ENCODE measurements at places on chromosomes 3 and 15.

- DNase-seq, result peak; percentile 82
Measured at GRCh38 chr15:35540885-35541284, 5.1 kb downstream of the DPH6 start.

DNA sequence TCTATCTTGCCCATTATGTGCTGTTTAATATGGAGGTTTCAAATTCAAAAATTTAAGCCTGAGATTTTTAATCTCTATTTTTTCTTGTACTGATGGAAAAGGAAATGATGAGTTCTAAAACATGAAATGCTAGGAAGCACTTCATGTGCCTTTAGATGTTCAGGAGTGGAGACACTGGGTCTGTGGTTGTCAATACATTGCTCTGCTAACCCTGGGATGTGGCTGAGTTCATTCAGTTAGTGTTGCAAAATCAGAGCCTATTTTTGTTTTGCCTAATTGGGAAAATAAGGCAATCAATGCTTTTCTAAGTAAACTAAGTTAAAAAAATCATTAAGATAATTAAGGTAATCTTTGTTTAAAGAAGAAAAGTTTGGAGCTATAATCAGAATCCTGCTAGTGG lies 83.1 kb downstream of the DIPK2A start:
- DNase-seq, result no peak

GRCh38 chr15:39202641-39203040 lies 378.2 kb upstream of the THBS1 start:
- DNase-seq, result peak; percentile 63

- DNase-seq, result no peak
Measured at GRCh38 chr3:61748288-61748687, 186.9 kb downstream of the PTPRG start.

GRCh38 chr15:20348900-20349773 lies 192.5 kb downstream of the GOLGA6L6 start:
- DNase-seq, result no peak

- DNase-seq, result no peak
Measured at GRCh38 chr3:45425237-45425933, 37.0 kb downstream of the LARS2 start.

DNA sequence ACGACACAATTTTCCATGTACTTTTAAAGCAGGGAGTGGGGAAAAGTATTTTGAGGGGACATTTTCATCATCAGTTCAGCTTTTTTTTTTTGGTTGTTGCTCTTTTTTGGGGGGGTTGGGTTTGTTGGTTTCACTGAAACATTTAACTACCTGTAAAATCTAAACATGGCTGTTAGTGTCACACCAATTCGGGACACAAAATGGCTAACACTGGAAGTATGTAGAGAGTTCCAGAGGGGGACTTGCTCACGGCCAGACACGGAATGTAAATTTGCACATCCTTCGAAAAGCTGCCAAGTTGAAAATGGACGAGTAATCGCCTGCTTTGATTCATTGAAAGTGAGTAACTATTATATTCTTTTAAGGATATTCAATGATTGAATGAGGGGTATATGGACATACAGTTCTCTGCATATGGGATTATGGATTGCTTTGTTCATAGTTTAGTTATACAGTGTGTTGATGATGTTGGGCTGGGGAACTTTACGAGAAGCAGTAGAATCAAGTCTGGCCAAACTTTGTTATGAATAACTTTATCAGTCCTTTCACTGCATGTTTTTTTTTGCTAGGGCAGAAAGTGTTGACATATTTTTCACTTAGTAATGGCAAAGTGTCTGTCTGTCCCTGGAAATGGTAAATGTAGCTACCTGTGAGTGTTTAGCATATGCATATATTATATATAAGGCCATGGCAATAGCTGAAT lies 31.5 kb downstream of the MBNL1 start:
- no peak for DNase-seq

DNA sequence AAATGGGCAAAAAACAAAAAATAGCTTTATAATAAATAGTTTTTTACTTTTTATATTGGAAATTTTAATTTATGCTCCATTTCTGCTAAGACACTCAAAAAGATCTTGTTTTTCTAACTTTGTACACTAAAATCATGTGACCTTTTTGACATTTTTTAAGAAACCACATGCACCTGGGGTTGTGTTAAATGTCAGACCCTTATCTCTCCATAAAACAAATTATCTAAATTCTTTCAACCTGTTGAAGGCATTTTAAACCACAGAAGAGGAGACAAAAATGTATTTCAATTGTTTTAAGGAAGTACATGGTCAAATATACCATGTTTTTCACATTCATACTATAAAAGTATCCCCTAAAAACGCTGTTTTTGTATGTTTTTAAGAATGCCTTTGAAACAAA lies 29.2 kb downstream of the IFT80 start:
- no peak for DNase-seq

All from AG10803 (cell line).